ENCODE measurements at places on chromosomes 1 and 21.

GRCh38 chr1:157151073-157151472 is 12.9 kb upstream of the ETV3 start:
- DNase-seq, result no peak

GRCh38 chr1:70948396-70949017 is 99.1 kb downstream of the PTGER3 start:
- DNase-seq, result no peak

GRCh38 chr1:226654046-226654667 is 84.9 kb downstream of the ITPKB start:
- no peak for DNase-seq

DNA sequence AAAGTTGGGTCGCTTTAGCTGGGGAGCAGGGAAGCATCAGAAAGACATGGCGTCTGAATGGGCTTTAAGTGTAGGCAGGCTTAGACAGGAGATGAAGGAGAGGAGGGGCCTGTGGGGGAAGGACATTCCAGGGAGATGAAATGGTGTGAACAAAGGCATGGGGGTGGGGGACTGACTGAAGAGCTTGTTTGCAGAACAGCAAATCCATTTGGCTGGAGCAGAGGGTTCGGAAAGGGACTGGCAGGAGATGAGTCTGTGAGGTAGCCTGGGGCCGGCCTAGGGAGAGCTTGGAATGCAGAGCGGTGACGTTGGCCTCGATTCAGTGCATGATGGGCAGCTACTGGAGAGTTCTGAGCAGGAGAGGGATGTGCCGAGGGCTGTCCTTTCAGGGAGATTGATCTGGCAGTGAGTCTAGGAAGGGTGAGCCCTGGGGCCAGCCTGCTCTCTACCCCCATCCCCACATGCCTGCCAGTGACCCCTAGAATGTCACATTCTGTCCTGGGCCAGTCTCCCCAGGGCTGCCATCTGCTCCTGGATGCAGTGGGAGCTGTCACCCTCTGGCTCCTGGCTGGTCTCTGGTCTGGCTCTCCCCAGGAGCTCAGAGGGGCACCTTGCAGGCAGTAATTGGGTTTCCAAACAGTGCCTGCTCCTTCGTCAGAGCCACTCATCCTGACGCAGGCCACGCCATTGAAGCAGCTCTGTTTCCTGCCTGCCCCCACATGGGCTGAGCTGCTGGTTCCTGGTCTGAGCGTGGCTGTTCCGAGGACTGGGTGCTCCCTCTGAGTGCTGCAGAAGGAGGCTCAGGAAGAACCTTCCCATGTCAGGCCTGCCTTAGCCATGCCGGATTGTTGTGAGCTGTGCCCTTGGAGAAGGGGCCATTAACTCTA is 22.3 kb upstream of the TMEM222 start:
- DNase-seq, result peak; percentile 61

DNA sequence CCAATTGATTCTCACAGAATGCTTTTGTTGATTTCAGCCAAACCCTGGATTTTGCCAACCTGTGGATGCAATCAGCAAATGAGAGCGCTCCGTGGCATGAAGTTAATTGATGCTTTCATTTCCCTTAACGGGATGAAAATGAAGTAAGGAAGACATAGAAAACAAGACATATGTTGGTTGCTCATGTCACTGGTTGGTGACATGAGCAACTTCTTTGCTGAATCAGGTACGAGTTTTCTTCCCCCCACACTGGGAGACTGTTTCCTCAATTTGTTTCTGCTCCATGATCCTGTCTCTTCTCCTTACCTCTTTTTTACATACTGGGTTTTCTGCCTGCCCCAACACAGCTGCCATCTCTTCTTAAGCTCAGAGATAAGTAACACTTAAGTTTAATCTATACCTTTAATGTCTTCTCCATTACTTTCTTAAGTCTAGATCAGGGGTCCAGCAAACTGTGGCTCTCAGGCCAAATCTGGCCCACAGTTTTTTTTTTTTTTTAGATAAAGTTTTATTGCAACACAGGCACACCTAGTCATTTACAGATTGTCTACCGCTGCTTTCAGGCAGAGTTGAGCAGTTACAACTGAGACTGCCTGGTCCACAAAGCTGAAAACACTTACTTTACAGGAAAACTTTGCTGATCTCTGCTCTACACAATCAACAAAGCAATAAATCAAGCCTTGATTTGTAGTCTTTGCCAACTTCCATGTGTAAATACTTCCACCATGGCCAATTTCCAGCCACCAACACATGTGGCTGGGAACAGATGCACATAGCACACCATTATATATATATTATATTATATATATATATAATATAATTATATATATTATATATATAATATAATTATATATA is 13.3 kb downstream of the GPR157 start:
- no peak for DNase-seq

DNA sequence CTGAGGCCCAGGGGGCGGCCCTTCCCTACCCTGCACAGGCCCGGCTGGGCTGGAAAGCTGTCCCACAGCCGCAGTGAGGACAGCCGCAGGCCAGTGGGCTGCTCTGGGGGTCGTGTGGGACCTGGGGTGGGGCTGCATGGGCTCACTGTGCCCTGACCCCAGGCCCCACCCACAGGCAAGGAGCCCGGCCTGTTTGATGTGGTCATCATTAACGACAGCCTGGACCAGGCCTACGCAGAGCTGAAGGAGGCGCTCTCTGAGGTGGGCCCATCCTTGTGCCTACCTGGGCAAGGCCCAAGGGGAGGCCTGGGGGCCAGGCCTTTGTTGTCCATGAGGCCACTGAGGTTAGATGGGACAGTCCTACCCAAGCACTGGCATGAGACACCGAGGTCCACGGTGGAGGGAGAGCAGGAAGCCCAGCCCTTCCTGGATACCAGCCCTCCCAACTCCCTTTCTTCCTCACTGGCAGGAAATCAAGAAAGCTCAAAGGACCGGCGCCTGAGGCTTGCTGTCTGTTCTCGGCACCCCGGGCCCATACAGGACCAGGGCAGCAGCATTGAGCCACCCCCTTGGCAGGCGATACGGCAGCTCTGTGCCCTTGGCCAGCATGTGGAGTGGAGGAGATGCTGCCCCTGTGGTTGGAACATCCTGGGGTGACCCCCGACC is 1.4 kb upstream of the GJC2 start:
- DNase-seq, result no peak

GRCh38 chr1:206470692-206471414 is 577 bp downstream of the IKBKE start:
- peak; percentile 44 for DNase-seq

- DNase-seq, result peak; percentile 25
Observed at GRCh38 chr1:65065524-65066418, 82.2 kb upstream of the AK4 start.

DNA sequence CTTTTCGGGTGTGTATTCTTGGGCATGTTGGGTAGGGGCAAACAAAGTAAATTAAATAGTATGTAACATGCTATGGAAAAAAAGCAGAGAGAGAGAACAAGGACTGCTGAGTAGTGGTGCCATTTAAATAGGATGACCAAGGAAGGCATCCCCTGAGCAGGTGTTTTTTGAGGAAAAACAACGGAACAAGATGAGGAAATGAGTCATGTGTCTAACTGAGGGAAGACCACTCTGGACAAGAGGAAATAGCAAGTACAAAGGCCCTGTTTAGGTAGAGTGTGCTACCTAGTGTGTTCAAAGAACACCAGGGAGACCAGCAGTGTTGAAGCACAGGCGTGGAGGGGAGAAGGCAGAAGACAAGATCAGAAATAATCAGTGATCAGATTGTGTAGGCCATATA is 20.1 kb upstream of the GUCA2A start:
- DNase-seq, result no peak

DNA sequence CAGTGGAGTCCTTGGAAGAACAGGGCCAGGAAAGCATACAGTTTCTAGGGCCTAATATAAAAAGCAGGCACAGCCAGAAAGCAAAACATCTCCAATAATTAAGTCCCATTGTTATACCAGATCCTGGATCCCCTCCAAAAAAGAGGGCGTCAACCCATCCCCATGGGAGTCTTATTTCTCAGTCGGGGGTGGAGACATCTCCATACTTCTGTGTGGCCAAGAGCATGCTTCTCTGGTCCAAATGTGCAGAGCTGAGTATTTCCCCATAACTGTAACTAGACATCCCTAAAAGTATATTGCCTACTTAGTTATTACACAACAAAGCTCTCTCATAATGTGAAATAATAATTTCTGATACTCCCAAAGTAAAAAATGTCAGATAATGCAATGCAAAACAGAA is 104.2 kb upstream of the SOX13 start:
- no peak for DNase-seq

GRCh38 chr1:25428475-25429166 is 2.1 kb upstream of the MACO1 start:
- no peak for DNase-seq

DNA sequence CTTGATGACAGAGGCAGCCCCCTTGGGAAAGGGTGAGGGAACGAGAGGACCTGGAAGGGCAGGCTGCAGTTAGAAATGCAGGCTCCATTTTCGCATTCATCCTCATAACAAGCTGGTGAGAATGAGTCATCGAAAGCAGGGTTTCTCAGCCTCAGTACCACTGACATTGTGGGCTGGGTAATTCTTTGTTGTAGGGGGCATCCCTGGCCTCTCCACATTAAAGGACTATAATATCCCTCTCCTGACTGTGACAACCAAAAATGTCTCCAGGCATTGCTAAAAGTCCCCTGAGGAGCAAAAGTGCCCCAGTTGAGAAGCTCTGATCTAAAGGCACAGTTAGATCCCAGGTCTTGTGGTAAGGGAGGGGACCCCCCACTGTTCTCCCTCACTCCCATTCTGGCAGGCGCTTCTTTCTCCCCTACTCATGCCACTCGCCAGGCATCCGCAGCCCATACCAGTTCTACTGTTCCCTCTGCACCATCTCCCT is 20.4 kb downstream of the KCNN3 start:
- DNase-seq, result no peak

- DNase-seq, result peak; percentile 52
Observed at GRCh38 chr1:227947676-227948492, at the start of gene WNT9A. Gene WNT9A (minus strand): TSS chr1:227947932. CDS start chr1:227947887, 45 bp downstream.

- no peak for DNase-seq
Observed at GRCh38 chr1:187313115-187313514, 484.4 kb downstream of the PLA2G4A start.

GRCh38 chr1:172420385-172420784 is at the start of gene C1orf105:
Gene C1orf105 (plus strand): TSS chr1:172420685. CDS start chr1:172420886, 201 bp downstream.
- no peak for DNase-seq

- DNase-seq, result no peak
Observed at GRCh38 chr1:33641104-33641830, 168.8 kb downstream of the ZSCAN20 start.

DNA sequence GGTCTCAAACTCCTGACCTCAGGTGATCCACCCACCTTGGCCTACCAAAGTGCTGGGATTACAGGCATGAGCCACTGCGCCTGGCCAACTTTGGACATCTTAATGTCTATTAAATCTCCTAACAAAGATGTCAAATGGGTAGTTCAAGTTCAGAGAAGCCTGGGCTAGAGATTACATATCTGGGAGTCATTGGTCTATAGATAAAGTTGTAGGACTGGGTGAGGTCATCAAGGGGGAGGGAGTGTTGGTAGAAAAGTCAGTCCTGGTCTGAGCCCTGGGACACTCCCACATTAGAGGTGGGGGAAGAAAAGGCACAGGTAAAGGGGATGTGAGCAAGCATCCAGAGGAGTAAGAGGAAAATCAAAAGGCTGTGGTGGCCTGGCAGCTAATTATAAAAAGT is 6.6 kb downstream of the UBIAD1 start:
- DNase-seq, result no peak

DNA sequence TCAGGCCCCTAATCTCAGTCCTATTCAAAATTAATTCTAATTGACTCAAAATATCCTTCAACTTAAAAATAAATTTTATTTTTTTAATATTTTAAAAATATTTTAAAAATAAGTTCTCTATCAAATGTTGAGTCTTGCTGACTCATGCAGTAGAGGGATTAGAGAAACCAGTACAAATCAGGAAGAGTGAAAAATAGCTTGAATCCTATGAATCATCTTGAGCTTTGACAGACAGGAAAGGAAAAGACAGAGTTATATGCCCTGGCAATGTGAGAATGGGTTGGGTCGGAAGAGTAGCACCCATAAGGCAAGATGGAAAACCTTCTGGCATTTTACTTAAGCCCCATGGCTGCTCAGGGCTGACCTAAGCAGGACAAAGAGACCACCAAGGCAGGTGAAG is 346.6 kb upstream of the RUNX1 start:
- no peak for DNase-seq

DNA sequence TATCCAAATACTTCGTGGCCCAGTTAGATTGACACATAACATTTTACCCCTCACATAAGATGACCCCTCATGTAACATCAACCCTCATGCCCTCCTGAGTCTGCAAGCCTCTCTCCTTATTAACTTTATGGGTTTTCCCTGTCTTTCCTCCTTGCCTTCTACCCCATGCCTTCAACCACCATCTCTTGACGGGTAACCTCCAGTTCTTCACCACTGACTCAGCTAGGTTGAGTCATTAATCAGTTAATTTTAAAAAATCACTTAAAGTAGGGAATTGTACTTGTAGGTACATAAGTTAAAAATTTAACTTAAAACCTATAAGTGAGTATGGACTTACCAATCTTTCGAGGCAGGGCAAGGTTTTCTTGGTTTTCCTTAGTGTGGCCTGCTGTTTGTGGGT is 330.7 kb downstream of the CAMTA1 start:
- no peak for DNase-seq

DNA sequence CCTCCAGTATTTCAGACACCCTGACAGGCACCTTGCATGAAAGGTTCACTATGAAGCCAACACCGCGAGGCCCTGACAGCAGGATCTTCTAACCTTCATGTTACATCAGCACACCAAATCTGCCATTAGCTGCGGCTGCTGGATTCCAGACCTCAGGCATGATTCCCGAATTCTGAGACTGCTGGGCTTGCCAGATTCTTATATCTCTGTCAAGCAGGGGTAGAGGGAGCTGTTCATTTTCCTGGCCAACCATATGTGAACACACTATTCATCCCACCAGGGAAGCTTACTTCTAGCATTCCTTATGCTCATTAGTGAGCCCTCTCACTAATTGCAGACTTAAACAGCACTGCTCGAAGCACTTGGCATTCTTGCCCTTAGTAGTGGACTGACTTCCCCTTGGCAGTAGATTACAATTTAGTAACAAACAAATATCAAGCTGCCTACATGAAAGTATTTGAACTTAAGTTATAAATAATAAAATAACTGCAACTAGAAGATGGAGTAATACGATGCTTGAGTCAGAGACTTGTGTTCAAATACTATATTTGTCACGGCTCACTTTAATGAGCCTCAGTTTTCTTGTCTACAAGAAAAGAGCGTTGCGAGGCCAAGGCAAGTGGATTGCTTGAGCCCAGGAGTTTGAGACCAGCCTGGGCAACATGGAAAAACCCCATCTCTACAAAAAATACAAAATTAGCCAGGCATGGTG is 43.3 kb downstream of the NID1 start:
- DNase-seq, result no peak

GRCh38 chr1:106173101-106173500 is 883.4 kb upstream of the PRMT6 start:
- DNase-seq, result no peak

DNA sequence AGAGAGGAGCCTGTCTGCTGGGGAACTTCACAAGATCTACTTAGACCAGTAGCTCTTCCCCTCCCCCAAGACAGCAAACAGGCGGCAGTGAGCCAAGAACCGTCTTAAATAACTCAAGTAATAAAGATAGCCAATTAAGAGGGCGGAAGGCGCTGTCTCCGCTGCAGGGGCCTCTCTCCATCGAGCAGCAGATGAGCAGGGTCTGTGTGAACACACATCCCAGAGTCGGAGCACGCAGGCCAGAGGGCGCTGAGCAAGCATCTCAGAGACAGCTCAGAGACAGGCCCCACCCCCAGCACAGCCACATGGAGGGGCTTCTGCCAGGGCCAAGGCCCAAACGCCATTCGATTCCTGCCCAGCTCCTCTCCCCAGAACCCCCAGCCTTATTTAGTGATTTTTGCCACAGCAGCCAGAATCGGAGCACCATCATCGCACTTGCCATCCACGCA is 11.1 kb downstream of the IFFO2 start:
- no peak for DNase-seq
